IMR-90 (cell line): ENCODE measurements at places on chromosomes 5 and 9. TPM values are rescaled to one million over a fixed set of nuclear protein-coding genes. Genes with fewer than 3 reads are reported as not detected.

DNA sequence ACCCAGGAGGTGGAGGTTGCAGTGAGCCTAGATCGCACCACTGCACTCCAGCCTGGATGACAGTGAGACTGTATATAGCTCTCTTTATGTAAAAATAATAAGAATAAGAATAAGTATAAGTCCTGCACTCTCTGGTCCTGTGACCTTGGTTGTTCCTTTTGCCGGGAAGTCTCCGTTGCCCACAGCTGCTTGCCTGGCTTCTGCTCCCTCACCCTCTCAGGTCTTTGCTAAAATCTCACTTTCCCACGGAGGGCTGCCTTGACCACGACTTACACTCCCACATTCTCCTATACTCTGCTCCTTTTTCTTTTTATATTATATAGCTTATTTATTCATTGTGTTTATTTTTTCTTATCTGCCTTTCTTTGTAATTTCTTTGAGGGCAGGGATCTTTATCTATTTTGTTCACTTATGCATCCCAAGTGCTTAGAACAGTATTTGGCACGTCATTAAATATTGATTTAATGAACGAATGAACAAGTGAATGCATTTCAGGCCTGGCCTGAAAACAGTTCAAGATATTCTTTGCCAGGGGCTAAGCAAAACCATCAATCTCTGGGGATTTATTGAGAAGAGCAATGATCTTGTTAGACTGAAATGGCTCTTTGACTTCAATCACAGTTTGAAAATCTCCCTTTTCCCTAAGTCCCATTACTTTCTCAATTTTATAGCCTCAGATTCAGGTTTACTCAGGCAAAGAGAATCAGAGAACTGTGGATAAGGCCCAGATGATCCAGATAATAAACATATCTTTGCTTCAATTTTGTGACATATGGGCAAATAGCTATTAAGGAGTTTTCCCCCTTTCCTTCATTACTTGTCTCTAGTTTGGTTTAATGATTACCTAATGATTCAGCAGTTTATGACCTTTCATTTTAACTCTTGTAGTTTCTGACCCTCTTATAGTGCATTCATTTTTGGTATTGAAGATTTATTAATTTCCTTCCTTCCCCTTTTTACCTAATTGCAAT lies 60.8 kb upstream of the TMC1 start:
- no peak for DNase-seq

- no peak for DNase-seq
These were observed 780.1 kb upstream of the DMAC1 start for GRCh38 chr9:8579661-8580060.

DNA sequence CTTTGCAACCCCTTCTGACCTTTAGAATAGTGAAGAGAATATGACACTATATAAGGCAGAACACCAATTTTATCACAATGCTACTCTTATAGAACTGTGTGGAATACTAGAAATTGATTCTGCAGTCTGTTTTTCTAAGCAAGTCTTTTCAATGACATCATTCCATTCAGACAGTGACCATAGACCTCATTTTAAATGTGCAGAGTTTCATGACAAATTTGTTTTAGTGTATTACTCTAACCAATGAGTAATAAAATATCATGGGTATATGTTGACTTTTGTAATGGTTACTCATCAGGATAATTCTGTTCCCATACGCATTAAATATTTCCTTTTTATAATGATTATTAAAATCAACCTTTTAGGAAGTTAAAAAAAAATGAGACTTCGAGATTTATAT lies 219.9 kb downstream of the COX7C start:
- peak; percentile 20 for DNase-seq

DNA sequence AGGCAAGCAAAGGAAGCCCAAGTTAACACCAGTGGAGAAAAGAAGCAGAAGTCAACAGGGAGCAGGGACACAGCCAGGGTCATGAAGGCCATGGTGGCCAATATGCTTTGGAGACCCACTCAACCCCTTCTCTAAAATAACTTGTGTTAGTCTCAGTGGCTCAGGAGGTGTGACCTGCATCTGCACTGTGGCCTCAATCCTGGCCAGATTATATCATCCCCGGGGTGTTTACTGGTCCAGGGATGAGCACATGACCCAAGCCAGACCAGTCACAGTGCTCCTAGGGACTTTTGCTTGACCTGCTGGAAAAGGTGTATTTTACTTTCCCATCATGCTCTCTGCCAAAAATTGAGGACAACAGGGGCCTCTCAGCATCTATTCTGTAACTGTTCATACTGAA lies 105.2 kb downstream of the DPYSL3 start:
- no peak for DNase-seq

DNA sequence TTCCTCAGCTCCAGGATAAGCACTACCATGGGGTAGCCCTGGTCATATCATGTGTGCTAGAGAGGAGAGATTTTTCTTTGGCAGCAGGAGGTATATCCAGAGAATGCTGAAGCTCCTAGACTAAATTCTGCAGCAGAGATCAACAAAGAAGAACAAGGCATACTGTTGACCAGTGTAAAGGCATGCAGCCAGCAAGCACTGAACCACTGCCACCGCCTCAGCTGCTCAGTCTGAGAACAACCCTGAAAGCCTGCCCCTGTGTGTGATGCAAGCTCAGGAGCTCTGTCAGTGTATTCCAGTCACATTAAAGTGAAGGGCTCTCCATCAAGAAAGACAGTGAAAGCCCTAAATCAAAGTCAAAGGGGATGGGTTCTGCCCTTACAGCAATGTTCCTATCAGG lies 439.5 kb upstream of the CD180 start:
- DNase-seq, result no peak

GRCh38 chr9:4489919-4490704 lies at the start of gene SLC1A1:
TSS of gene SLC1A1 (plus strand) at chr9:4490468. CDS start at chr9:4490680, 212 bp downstream.
- DNase-seq, result peak; percentile 21

DNA sequence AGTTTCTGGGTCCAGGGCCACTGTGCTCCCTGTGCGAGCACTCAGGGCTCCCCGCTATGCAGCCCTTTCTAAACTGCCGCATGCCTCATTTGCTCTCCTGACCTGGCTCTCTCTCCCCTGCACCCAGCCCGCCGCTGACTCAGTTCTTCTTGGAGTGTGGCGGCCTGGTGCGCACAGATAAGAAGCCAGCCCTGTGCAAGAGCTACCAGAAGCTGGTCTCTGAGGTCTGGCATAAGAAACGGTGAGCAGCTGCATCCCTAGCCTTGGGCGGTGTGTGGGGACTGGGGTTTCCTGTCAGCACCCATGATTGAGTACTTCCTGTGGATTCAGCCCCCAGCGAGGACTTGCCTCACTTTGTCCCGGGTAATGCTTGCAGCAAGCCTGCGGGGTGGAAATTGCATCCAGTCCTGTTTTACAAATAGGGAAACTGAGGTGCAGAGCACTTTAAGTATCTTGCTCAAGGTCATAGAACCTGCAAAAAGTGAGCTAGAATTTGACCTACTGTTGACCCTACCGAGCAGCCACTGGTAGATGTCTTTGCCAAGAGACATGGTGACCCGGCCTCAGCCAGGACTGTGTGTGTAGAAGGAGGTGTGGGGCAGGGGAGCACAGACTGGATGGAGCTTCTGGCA lies 27.9 kb downstream of the USP20 start:
- peak; percentile 81 for DNase-seq

GRCh38 chr5:16809395-16810207 lies 126.5 kb downstream of the MYO10 start:
- peak; percentile 49 for DNase-seq

GRCh38 chr5:86866036-86866435 lies 248.3 kb downstream of the COX7C start:
- DNase-seq, result no peak

GRCh38 chr9:131273856-131274673 lies 2.2 kb downstream of the FAM78A start:
- DNase-seq, result no peak

DNA sequence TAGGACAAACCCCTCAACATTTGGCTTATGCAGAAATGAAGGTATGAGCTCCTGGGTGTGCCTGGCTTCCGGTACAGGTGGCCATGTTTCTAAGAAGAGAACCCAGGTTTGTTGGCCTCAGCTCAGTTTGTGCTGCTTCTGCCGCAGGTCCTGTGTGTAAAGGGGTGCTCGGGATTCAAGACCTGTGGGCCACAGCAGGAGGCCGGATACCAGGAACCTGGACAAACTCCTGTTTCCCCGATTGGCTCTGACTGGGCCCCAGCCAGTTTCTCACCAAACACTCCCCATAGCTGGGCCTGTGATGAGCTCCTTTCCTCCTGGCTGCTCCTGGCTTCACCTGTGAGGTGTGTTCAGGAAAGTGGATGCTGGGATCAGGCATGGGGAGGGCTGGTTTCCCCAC lies 271.2 kb upstream of the IRX2 start:
- DNase-seq, result no peak

GRCh38 chr5:84729326-84729725 lies 344.6 kb upstream of the EDIL3 start:
- peak; percentile 29 for DNase-seq

DNA sequence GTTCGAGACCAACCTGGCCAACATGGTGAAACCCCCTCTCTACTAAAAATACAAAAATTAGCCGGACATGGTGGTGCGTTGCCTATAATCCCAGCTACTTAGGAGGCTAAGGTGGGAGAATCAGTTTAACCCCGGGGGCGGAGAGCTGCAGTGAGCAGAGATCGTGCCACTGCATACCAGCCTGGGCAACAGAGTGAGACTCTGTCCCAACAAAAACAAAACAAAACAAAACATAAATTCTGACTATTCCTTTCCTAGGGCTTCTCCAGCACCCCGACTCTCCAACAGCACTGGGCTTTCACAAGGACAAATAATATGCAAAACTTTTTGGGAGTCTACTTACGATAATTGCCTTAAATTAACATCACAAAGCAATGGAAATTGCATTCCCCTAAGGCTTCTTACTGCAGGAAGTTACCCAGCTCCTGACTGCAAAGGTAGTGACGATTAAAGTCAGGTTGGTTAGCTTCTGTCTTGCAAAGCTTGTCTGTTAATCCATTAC lies 15.9 kb upstream of the CDKN2AIPNL start:
- DNase-seq, result no peak

DNA sequence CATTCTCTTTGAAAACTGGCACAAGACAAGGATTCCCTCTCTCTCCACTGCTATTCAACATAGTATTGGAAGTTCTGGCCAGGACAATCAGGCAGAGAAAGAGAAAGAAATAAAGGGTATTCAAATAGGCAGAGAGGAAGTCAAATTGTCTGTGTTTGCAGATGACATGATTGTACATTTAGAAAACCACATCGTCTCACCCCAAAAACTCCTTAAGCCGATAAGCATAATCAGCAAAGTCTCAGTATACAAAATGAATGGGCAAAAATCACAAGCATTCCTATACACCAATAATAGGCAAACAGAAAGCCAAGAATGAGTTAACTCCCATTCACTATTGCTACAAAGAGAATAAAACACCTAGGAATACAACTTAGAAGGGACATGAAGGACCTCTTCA lies 21.0 kb upstream of the EPB41L4A start:
- no peak for DNase-seq

GRCh38 chr5:911601-912000 lies 18.9 kb downstream of the TRIP13 start:
- peak; percentile 64 for DNase-seq

GRCh38 chr9:123679330-123679987 lies 250.5 kb downstream of the DENND1A start:
- peak; percentile 27 for DNase-seq

GRCh38 chr9:26650325-26650724 lies 242.3 kb downstream of the CAAP1 start:
- no peak for DNase-seq

DNA sequence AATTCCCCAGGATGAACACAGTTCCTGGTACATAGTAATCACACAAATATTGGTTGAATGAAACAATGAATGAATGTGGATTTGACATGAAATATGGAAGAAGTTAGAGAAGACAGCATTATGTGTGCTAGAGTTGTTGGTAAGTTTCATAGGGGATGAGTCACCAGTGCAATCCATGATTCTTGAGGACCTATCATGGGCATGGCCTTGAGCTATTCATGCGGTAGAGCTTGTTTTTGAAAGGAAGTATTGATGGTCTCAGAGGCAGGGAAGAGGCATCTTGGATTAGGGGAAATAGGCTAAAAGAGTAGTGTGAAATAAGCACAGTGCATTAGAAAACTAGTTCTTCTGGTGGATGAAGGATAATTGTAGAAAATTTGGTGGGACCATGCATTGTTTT lies 22.1 kb downstream of the SPATA31D1 start:
- no peak for DNase-seq

DNA sequence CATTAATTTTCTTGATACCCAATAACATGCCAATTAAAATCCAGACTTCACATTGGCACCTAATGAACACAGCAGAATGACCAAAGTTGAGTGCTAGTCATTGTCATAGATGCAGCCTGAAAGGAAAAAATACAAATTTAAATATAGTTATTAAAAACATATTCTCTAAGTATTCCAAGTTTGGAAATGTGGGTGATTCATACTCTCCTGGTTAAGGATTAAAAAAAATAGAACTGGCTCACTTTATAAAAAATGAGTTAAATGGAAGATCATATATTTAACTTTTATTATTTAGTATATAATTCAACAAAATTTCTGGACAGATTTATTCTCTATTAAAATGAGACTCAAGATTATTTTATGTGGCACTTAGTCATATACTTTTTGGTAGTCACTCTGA lies 33.2 kb upstream of the RICTOR start:
- DNase-seq, result no peak

GRCh38 chr9:95341293-95341962 lies 23.9 kb upstream of the FANCC start:
- DNase-seq, result peak; percentile 37

DNA sequence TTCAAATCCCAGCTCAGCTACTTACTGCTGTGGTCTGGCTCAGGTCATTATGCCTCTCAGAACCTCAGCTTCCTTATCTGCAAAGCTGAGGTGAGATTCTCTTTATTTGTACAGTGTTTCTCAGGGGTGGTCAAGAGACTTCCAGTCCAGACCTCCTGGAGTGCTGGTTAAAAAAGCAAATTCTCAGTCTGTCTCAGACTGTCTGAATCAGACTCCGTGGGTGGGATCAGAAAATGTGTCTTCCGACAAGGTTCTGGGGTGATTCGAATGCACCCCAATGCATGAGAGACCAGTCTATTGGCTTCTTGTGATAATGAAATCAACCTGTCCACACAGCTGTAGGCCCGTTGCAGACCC lies 137.7 kb upstream of the SMIM23 start:
- peak; percentile 17 for DNase-seq

GRCh38 chr9:100759215-100759614 lies 181.3 kb downstream of the CAVIN4 start:
- DNase-seq, result no peak

DNA sequence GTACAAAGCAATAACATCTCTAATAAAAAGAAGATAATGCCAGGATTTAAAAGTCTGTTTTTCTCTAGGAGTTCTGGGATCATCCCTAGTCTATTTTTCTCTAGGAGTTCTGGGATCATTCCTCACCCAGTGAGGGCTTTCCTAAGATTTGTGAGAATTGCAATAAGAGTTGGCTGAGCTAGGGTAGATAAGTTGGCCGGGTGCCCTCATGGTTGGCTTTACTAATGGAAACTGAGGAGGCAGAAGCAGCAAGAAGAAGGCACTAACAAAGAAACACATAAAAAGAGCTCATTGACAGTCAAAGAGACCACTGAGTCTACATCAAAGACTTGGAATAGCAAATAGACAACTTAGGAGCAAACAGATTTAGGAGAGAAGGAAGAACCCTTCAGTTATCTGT lies 4.2 kb downstream of the SLC1A3 start:
- no peak for DNase-seq

The TPPP gene
- under 0.01 TPM in 2 replicates for total RNA-seq

The CMYA5 gene
- total RNA-seq, result 0.83 and 0.90 TPM in 2 replicates

The ABO gene
- total RNA-seq, result not detected in 2 replicates

The DNAJC18 gene
- total RNA-seq, result 9.2 and 11.1 TPM in 2 replicates

The NUTM2G gene
- not detected in 2 replicates for total RNA-seq

The SOX30 gene
- not detected in 2 replicates for total RNA-seq

The NSA2 gene
- total RNA-seq, result 5.4 and 25.6 TPM in 2 replicates

The AFAP1L1 gene
- total RNA-seq, result 5.3 and 5.7 TPM in 2 replicates

The EGFL7 gene
- 1.4 and 2.2 TPM in 2 replicates for total RNA-seq

The SUSD3 gene
- 0.28 and 0.54 TPM in 2 replicates for total RNA-seq

The PCDHB6 gene
- under 0.01 TPM in 1 of 2 replicates, not detected in the other for total RNA-seq

The OR1J2 gene
- not detected in 2 replicates for total RNA-seq

The SLC22A4 gene
- total RNA-seq, result 2.8 and 3.2 TPM in 2 replicates

The ENHO gene
- not detected in 2 replicates for total RNA-seq
